ENCODE measurements at places on chromosomes 7 and 10.

- DNase-seq, result no peak
Measured at GRCh38 chr7:3451701-3452100, 150.6 kb downstream of the SDK1 start.

- DNase-seq, result no peak
Measured at GRCh38 chr7:16945372-16945771, 63.6 kb upstream of the AGR3 start.

GRCh38 chr10:60654813-60655464 lies 123.3 kb upstream of the CDK1 start:
- no peak for DNase-seq

GRCh38 chr7:7569615-7570014 lies 2.9 kb downstream of the MIOS start:
- DNase-seq, result no peak

GRCh38 chr10:78997635-78998618 lies 70.8 kb upstream of the ZMIZ1 start:
- DNase-seq, result no peak

DNA sequence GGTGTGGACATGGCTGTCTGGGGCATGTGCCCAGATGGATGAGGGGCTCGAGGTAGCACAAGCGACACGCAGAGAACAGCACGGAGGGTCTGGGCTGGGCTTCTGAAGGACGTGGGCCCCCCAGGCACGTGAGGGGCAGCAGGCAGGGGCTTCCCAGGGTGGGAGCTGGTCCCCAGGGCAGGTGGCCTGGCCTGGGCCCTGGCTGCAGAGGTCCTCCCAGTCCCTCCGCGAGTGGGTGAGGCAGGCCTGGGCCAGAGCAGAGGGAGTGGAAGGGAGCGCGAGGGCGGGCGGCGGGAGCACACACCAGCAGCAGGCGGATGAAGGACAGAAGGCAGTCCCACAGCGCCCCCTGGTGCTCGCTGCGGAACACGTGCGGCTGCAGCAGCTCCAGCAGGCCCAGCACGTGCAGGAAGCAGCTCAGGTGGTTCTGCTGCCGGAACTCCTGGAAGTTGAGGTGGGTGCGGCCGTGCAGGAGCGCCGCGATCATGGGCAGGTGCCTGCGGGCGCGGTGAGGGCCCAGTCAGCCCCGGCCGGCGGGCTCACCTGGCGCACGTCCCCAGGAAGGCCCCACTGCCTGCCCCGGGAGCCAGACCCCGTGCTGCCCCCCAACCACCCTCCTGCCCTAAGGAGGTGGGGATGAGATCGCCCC lies 14.7 kb upstream of the MICALL2 start:
- DNase-seq, result peak; percentile 87

DNA sequence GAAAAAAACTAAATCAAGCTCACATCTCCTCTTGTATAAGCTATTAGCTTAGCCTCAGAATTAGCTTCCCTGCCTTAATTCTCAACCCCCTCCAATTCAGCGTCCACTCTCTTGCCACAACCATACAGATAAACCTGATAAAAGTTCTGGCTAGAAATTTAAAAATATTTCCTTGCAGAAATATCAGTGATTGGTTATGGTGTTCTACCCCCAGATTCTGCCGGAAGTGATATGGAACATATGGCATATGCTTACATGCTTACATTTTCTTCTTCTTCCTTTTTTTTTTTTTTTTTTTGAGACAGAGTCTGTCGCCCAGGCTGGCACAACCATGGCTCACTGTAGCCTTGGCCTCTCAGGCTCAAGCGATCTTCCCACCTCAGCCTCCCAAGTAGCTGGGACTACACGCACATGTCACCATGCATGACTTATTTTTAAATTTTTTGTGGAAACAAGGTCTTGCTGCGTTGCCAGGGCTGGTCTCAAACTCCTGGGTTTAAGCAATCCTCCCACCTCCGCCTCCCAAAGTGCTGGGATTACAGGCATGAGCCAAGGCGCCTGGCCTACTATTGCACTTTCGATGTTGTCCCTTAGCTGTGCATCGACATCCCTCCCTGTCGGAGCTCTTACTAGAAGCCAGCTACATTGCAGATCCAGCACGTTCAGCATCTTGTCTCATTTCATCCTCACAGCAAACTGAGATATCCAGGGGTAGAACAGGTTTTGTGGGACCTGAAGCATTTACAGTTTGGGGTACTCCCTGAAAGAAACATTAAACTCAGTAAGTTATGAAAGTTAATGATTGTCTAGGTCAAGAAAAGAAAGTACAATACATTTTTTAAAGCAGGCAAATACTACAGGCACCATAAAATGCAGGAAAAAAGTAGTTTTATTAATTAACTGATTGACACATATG lies 205.6 kb upstream of the TCF7L2 start:
- no peak for DNase-seq
